Stimulated activated CD8-positive, alpha-beta memory T cell treated with anti-CD3 and anti-CD28 coated beads, Interleukin-4, amount 100 ng/mL, for 4 hours (primary cell): ENCODE measurements at places on chromosomes 3 and 15.
A peak's percentile ranks its signal among the peaks of the same experiment; 100 is the strongest.

DNA sequence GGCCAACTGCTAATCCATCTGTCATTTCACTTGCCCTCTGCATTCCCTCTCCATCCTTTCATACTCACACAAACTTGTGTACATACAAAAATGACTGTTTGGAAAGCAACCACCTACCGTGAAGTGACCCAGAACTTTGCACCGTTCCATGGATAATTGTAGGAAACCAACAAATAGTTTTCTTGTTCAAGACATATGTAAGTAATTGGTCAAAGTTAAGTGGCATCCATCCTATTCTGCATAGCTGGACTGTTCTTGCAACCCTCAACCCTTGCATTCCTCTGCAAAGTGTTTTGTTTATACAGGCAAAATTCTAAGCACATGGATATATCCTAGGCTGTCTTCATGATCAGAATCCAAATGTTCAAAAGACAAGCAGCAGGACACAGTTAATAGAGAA, 592.5 kb downstream of the MECOM start:
- no peak for DNase-seq

- no peak for DNase-seq
Observed at GRCh38 chr3:145815707-145816413, 345.1 kb downstream of the PLOD2 start.

DNA sequence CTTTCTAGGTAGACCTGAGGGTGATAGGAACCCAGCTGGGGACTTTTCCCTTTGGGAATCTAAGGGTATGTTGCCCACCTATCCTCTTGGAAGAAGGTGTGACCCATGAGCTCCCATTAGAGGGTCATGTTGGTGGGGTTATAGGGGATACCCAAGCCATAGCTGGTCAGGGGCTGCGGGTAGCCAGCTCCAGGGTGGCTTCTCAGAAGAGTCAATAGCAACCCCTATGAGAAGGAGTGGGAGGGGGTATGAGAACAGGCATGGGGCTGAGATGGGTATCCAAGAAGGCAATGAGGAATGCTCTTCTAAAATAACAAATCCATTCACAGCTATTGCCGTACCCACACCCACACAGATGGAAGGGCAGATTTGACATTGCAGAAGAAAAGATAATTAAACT, 217.8 kb downstream of the UACA start:
- no peak for DNase-seq

GRCh38 chr15:42384597-42384996, 25.3 kb downstream of the CAPN3 start:
- no peak for DNase-seq

DNA sequence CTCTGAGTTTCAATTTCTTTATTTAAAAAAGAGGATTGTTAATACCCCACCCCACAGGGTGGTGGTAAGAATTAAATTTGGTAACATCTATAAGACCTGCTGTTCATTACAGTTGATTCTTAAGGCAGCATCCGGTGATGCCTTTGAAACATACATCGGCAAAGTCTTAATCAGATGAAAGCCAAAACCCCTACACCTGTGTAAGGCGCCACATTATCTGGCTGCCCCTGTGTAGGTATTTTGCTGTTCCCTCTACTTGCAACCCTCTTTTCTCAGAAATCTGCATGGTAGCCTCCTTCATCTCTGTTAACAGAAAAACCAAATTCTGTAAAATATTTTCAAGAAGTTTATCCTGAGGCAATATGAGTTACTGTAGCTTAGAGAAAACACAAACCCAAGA, 90.0 kb downstream of the ST6GAL1 start:
- DNase-seq = no peak

GRCh38 chr3:31567036-31567435, 34.3 kb downstream of the STT3B start:
- no peak for DNase-seq

GRCh38 chr3:53740956-53741355, 105.3 kb downstream of the CHDH start:
- no peak for DNase-seq

GRCh38 chr15:72970933-72971760, 81.1 kb upstream of the NEO1 start:
- no peak for DNase-seq

DNA sequence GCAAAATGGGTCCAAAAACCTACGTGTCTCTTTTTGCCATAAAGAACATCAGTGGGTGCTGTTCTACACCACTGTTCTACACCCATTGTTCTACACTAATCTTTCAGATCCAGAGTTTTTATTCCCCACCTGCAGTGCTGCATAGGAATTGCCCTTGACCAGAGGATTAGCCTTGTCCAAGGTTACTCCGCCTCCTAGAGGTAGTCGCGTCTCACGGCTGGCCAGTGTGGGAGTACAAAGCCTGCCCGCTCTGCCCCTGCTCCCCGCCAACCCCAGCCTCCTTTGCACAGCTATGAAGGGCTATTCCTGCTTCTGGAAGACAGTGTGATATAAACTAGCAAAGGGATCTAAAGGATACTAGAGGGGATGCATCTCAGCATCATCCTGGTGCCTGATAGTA, 222.1 kb upstream of the LMCD1 start:
- DNase-seq = no peak

DNA sequence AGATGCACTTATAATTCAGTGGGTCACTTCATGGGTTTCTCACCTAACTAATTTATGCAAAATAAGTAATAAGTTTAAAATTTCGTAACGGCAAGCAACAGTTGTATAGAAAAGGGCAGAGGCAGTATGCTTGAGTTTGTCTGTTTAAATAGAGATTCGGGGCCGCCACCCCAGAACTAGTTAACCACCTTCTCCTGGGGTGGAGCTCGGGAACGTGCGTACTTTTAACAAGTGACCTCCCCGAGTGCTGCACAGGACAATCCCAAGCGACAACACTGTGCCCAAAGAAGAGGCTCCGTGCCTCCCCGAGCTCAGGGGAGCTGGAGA, 439 bp downstream of the SSR3 start:
- no peak for DNase-seq

- DNase-seq = no peak
Observed at GRCh38 chr3:195263193-195263924, 7.6 kb downstream of the XXYLT1 start.

GRCh38 chr15:45393851-45394250, 15.5 kb upstream of the GATM start:
- DNase-seq = no peak

- no peak for DNase-seq
Observed at GRCh38 chr3:149977386-149977785, 6.7 kb upstream of the PFN2 start.

DNA sequence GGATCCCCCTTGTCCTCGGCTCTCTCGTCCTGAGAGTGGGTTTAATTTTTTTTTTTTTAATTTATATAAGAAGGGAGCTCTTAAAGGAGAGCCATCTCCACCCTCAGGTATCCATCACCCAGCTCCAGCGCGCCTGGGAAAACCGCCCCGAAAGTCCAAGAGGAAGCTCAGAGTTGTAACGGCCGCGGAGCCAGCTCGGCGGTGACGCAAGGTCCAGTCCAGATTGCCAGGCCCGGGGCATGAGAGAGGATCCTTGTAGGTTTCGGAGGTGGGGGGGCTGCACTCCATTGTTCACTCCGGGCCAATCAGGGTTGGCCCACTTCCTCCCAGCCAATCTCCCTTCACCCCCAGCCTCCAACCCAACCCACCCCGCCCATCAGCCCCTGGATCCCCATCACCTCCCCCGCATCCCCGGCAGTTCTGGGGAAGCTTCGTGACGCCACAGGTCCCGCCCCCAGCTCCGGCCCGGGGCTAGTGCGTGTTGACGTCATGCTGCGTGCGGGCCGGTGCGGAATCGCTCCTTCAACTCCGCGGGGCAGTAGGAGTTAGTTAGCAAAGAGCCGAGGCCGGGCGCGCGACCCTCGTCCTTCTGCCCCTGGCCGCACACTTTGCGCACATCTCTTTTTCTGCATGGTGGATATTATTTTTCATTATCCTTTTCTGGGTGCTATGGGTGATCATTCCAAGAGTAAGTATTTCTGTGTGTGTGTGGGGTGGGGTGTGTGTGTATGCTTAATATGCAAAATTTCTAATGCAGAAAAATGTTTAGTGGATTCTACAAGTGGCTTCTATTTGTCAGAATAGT, at the start of gene ISL2:
ISL2 (plus strand) TSS at position 520 of the 805 bp plus-strand sequence; CDS start at position 631, 111 bp downstream.
- peak; percentile 31 for DNase-seq

DNA sequence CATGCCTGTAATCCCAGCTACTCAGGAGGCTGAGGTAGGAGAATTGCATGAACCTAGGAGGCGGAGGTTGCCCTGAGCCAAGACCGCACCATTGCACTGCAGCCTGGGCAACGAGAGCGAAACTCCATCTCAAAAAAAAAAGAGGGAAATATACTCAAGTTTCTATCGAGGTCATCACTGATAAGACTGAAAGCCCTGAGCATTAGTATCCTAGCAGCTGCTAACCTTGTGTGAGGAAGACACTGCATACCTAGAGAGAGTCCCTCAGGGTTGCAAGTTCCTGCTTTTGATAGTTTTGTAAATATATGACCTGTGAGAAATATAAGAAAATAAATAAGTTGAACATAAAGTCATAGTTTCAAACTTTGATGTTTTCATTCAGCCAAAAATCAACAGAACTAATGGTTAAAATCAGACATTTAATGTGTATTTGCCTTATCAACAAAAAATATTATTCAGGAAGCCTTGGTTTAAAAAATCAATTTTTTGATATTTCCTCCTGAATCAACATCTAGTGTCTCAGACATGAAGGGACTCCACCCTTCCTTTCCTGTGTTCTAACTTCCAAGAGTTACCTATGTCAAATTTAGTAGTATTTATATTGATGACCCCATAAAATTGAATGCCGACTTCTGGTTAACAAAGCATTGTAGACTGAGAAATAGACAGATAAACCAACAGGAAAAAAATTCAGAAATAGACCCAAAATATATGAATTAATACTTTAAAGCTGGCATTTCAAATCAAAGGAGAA, 19.8 kb upstream of the USP3 start:
- no peak for DNase-seq

- DNase-seq = no peak
Observed at GRCh38 chr15:99424978-99425656, 140.7 kb upstream of the MEF2A start.

- no peak for DNase-seq
Observed at GRCh38 chr3:113264283-113265131, 53.1 kb downstream of the BOC start.
